ENCODE measurements at places on chromosomes 1 and 21.

GRCh38 chr21:44871576-44872269 lies 1.8 kb downstream of the PTTG1IP start:
- no peak for DNase-seq

- no peak for DNase-seq
Measured at GRCh38 chr21:16116069-16116468, 386.3 kb downstream of the USP25 start.

- no peak for DNase-seq
Measured at GRCh38 chr1:45542591-45542990, 8.0 kb upstream of the AKR1A1 start.

DNA sequence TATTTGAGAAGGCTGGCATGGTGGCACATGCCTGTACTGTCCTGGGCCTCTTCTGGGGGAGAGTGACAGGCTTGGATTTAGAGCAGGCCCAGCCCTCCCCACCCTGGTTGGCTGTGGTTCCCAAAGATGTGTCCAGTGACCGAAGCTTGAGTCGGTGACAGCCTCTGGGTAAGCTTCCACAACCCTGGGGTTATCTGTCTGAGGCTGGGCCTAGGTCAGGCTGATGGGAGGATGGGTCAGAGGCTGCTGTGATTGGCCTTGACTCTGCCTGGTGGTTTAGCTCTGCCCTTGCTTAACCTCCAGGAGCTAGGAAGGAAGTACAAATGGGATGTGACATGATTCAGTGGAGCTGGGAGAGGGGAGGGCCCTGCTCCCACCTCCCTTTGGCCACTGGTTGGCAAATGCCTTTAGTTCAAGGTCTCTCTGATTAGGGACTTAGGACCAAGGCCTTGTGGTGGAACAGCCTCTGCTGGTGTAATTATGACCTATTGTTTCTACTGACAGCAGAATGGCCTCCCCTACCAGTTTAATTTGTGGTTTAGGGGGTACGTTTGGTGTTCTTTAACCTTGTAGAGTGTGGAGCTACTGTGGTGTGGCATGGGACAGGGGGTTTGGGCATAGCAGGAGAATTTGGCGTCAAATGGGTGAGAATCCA lies 16.6 kb downstream of the NUDC start:
- no peak for DNase-seq

DNA sequence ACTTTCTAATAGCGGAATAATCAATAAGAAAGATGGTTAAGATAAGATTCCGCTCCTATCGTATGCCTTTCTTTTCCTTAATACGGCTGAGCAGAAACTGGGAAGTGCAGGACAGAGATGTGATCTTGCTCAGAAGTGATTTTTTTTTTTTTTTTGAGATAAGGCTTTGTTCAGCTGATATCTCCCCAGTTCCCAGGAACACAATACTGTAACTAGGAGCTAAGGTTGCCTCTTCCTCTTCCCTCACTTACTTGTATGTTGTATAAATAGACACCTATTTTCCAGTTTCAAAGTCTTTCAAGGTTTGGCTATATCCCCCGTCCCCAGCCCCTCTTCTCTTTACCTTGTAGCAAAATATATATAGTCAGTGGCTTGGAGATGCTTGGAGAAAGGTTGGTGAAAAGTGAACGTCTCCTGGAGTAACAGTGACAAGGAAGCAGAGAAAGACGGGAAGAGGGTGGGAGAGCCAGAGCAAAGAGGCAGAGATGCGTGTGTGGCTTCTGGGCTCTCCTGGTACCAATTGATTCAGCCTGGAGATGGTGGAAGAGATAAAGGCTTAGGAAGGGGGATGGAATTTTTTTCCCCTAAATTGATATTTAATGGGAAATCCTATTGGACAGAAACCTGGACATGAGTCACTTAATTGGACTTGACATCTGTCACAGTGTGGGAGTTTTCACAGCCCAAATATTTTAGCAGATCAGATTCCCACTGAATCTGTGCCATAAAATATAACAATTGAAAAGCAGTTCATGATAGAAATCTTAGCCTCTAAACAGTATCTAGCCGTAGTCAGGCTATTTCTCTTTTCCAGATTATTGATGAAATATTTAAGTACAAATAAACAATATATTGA lies at the start of gene NHLH2:
Gene NHLH2, minus strand, starts transcription at position 522 of the 856 bp plus-strand sequence. CDS start 2,754 bp downstream, outside the sequence.
- no peak for DNase-seq

GRCh38 chr1:59266927-59267293 lies 30.0 kb upstream of the FGGY start:
- no peak for DNase-seq

- DNase-seq = no peak
Measured at GRCh38 chr1:109959632-109959973, 25.0 kb upstream of the AHCYL1 start.
